ENCODE measurements at places on chromosomes 4 and X.

GRCh38 chr4:158873795-158874401, 105.1 kb downstream of the FNIP2 start:
- no peak for DNase-seq

DNA sequence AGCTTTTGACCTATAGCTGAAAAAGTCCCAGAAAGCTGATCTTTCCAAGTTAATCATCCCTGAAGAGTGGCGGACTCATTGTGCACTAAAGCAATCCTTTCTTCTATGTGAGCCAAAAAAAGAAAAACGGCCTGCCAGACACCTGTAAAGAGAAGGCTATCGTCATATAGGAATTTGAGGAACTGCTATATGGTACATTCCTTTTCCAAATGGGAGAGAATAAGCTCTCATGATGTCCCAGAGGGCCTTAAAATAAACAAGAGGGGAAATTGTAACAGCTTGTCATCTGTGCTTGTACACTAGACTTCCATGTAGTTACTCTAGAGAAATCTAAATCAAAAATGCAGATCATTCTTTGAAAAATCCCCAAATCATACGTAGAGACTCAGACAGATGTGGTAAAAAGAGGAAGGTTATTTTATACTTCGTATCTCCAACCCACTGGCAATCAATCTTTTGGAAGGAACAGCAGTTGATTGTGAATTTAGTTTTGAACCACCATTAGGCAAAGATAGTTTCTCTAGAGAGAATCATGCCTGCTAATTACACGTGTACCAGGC, 26.1 kb downstream of the GPR174 start:
- DNase-seq, result no peak

DNA sequence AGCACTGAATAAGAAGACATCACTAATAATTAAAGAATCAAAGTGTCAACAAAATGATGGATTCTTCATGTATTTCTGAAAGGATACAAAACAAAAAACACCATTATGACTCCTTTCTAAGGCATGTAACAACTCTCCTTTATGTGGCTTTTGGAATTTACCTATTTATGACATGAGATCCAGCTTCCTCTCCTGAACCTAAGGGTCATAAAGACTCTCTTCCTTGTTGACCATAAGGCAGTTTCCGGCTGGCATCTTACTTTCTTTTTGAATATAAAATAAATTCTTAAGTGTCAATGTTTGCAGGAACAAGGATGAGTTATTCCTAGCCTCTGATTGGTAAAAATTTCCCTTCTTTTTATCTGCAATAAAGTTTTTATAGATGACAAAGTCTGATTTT, 111.1 kb upstream of the GRPR start:
- no peak for DNase-seq

- no peak for DNase-seq
These were observed 86.9 kb upstream of the NWD2 start for GRCh38 chr4:37157476-37158167.

DNA sequence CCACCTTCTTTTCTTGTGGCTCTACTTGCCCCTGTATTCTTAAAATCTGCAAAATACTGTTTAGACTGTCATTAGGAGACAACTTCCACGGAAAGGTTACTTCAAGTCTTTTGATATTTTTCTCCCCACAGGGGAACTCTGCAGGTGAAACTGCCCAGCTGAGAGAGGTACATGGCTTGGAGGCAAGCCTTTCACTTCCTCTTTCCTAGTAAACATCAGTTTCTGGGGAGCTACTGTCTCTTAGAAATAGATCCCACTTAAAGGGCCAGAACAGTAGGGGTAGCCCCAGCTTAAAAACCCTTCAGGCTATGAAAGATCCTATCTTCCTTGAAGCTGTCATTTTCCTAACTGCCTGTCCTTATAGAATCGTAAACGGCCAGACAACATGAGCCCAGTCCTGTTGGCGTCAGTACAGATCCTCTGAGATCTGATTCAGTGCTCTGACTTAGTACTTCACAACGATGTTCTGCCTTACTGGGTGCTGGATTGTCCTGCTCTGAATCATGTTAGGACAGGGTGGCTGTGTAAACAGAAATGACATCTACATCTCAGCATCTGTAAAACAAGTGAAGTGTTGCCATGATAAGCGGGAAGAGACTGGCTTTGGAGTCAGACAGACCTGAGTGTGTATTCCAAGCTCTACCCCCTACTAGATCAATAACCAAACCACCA, 102.1 kb downstream of the ITIH6 start:
- DNase-seq, result no peak

- DNase-seq, result no peak
These were observed 415 bp downstream of the SHISA3 start for GRCh38 chr4:42397635-42398170.

- DNase-seq, result no peak
These were observed 421.4 kb upstream of the DIPK2B start for GRCh38 chrX:45622042-45622423.

DNA sequence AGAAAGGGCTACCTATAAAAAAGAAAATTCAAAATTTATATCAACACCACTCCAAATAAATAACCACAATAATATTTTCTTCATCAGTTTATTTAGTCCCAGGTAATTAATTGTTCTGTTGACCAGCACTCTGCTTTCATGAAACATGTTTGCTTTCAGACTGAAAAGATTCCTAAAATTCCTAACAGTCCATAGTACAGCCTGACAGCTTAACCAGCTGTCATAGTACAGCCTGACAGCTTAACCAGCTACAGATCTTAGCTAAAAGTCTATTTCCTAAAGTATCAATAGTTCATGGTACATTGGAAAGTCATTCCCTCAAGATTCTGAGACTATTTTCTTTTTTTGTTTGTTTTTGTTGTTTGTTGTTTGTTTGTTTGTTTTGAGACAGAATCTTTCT, 144.1 kb upstream of the DDX53 start:
- no peak for DNase-seq

DNA sequence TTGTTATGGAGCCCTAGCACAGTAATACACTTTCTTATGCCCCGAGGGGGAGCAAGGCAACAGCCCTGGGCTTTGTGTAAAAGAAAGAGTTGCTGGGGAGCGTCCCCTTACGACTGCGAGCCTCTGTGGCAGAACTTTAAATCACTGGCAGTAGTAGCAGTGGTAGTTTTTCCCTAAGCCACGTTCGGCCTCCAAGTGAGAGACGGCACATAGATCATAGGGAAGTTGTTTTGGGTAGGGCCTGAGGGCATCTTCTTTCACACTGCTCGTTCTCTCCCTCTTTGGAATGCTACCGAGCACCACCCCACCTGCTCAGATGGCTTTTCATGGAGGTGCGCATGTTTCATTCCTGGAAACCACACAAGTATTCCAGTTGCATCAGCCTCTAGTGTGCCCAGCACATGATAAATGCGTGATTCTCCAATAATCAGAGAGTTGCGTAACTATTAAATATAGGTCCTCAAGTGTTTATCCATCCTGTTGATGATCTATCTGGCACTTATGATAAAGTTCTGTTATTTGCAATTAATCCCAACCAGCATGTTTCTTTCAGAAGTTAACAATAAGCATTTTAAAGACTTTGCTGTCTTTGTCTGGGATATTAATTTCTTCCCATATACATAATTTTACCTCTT, 7.0 kb upstream of the SYNPO2 start:
- DNase-seq, result no peak

- DNase-seq, result no peak
These were observed 256.3 kb downstream of the KCNIP4 start for GRCh38 chr4:21692241-21692640.

DNA sequence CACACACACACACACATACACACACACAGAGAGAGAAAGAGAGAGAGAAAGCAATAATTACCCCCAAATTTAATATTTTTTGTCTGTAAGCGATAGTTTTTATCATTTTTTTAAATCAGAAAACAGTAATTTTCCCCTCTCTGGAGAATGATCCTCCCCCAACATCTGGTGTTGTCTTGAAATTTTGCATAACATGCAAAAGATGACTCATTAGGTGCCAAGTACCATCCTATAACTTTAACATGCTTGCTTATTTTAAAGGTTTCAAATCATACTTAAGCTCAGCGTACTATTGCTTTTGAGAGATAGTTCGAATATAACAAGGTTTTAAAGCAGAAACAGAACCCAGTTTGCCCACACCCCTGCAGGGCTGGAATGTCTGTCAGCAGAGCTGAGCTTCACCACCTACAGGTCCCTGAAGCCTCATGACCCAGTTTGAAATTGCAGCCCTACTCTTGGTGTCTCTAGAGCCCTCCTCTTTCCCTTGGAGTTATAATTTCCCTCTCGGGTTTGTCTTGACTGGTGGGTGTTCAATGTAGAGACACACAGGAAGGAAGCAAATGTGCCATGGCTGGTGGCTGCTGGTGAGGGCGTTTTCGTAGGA, 175.0 kb upstream of the HS3ST1 start:
- DNase-seq, result no peak

GRCh38 chr4:99649778-99650177, 7.8 kb downstream of the C4orf54 start:
- no peak for DNase-seq

DNA sequence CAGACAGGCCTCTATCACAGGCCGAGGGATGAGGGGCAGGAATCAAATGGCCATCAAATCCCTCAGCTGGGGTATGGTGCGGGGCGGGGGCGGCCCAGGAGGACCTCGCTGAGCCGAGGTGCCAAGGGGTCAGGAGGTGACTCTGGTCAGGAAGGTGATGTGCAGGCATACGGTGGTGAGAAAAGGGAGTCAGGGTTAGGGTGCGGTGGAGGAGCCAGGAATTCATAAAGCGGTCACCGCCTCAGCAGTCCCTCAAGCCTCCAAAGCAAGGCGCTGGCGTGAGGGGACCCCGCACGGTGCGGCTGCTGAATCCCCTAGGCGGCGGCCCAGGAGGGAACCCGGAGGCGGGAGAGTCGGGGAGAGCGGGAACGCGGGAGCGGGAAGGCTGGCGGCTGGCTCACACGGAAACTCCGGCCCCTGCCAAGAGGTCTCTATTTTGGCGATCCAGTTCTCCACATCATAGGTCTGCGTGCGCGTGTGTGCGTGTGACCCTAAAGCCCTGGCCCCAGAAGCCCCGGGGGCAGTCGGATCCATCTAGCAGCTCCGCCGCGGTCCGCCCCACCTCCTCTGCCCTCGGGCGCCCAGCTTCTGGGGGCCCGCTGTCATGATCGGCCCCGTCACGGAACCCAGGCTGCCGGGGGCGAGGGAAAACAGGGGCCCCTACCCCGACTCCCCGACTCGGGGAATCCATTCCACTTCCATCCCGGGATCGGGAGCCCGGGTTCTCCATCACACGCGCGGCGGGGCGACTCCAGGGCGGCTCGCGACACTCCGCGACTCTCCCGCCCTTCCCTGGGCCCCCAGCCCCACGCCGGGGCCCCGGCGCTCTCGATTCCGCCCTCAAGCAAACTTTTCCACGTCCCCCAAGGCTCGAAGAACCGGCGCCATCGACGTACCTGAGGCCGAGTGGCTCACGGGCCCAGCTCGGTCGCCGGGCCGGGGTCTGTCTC, 593 bp downstream of the ELF4 start:
- no peak for DNase-seq

DNA sequence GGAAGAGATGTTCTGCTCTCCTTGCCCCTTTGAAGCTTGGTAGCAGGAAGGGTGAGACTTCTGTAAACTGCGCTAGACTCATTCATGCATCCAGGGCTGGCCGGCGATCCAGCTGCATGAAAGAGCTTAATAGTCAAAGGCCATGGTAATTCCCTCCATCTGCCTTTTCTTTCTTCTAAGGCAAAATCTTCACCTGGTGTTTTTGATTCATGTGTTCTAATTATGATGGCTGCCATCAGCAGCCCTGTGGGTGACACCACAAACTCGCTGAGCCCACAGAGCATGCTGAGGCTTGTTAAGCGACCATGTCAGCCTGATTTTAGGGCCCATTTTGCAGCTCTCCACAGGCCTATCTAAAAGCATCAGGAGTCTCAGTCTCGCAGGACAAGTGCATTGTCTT, 450.1 kb upstream of the TENM3 start:
- no peak for DNase-seq

GRCh38 chr4:1557221-1557597, 126.9 kb downstream of the FAM53A start:
- no peak for DNase-seq

DNA sequence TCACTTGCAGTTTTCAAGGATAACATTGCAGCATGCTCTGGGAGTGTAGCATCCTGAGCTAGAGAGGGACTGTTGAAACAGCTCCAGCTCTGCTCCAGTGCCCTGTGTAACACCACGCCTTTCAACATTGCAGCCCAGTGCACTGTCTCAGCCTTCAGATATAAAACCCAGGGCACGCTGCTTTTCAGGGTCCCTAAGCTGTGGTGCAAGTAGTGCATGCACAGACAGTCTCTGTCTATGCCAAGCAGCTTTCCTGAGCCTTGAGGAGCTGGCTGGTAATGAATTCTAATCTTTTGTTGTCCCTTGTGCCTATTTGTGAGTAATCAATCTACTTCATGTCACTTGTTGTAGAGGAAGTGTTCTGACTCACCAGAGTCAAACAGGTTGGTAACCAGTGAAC, 897.0 kb downstream of the ARAP2 start:
- no peak for DNase-seq

DNA sequence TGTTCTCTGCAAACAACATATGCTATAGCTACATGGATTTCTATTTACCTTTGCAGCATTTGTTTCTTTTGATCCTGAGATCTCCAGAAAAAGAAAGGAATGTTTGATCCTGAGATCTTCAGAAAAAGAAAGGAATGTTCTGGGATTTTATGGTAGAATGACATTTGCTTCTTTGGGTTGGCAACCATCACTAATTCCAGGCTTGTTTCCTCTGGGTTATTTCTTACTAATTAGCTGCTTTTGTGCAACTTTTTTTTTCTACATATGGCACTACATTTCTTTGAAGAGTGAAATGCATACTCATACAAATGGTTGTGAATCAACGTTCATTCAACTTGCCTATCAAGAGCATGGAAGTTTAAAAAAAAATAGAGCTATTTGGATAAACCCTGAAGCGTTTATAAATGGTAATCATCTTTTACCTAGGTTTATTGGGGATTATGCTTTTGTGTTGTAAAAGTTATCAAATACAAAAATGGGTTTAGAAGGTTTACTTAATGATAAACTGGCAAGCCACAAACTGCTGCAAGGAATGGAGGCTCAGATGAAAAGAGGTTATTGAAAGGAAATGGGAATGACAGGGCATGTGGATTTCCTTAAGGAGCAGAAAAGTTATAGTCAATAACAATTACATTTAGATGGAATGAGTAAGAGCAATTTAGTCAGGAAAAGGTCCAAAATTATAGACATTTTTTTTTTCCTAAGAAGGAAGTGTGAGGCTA, 95.6 kb upstream of the PCDH18 start:
- no peak for DNase-seq

DNA sequence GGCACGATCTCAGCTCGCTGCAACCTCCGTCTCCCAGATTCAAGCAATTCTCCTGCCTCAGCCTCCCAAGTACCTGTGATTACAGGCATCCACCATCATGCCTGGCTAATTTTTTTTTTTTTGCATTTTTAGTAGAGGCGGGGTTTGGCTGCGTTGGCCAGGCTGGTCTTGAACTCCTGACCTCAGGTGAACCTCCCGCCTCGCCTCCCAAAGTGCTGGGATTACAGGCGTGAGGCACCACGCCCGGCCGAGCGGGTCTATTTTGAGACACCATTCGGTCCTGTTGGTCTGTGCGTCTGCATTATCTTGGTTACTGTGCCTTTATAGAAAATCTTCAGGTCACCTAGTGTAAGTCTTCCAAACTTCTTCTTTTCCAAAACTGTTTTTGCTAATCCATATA, 21.7 kb upstream of the RGS12 start:
- no peak for DNase-seq

- DNase-seq, result no peak
These were observed 18.6 kb downstream of the MEPE start for GRCh38 chr4:87851332-87851731.

All from stimulated activated CD8-positive, alpha-beta memory T cell treated with anti-CD3 and anti-CD28 coated beads, Interleukin-7, amount 100 ng/mL, for 1 hour (primary cell).